ENCODE measurements at places on chromosomes 2 and 18.

- DNase-seq, result no peak
Observed at GRCh38 chr2:52178845-52179244, 1146.9 kb upstream of the NRXN1 start.

DNA sequence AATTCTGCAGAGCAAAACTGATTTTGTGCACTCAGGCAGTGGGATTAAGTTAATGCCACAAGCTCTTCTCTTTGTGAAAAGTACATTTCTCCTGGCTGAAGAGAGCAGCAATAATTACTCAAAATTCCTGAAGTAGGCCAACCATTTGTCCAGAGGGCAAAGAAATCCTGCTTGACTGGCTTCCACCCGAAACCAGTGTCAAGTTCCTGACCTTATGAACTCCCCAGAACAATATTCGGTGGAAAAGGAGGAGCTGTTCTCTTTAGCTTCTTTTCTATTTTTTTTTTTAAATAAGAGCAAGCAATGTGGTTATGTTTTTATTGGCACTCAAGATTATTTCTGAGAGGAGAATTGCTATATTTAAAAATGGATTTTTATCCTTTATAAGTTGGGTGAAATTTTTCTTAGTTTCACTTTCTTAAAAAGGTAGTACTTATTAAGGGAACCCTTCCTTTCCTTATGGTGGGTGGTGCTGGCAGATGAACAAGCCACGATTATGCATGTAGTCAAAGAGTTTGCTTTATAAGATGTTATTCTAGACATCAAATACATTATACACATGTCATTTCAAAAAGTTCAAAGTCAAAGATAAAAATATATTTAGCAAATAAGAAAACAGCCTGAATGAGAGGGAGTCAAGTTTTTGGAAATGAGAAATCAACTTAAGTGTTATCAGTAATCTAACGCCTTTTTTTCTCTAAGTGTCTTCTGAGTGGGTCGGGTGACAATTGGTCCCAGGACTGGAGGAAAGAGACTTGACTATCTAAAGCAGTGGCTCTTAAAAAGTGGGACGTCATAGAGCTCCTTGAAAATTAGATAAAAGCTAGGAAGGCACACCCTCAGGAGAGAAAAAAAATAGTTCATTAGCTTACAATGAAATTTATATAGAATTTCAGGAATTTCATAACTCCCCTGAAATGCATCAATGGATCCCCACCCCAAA is 194.5 kb downstream of the IKZF2 start:
- DNase-seq, result no peak

DNA sequence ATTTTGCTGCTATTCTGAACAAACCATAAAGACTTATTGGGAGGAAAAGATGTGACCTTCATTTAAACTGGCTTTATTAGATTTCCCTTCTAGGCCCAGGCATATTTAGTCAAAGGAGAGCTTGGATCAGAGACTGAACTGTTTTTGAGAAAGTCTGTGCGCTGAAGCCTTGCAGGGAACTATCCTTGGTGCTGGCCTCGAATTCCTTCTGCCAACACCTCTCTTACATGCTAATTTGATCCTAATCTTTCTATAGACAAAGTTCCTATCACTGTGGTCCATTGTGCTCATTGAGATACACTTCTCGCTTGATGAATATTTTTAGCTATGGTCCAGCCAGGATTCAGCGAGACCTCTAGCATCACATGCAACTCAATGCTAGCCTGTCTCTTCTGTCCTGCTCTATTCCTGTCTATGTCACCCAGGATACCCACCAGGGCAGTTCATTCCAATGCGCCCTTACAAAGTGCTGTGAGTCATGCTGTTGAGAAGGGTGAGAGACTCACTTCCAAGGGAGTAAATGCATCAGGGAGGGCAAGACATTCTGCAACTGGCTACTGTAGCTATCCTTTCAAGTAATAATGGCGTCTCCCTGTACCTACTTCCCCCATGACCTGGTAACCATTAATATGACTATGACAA is 356.7 kb upstream of the LYPD1 start:
- no peak for DNase-seq

DNA sequence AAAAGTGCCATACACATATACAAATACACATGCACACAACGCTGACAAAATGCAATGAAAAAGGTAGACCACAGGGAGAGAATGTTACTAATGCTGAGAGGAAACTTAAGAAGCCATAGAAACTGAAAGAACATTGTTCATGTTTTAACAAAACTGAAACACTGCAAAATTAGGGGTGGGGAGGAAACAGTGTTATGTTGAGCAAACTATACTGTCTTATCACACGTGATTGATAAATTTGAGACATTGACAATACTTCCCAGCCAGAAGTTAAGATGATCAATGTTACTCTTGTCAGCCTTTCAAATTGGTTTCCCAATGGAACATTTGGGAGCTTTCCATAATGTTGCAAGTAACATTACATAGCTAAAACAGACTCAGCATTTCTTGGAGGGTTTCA is 165.5 kb downstream of the L3MBTL4 start:
- DNase-seq, result no peak

- no peak for DNase-seq
Observed at GRCh38 chr2:231111987-231112386, 12.9 kb downstream of the HTR2B start.

GRCh38 chr2:86623043-86623493 is 597 bp downstream of the RNF103 start:
- no peak for DNase-seq

- peak; percentile 68 for DNase-seq
Observed at GRCh38 chr18:23943903-23944624, 70.5 kb upstream of the TTC39C start.

DNA sequence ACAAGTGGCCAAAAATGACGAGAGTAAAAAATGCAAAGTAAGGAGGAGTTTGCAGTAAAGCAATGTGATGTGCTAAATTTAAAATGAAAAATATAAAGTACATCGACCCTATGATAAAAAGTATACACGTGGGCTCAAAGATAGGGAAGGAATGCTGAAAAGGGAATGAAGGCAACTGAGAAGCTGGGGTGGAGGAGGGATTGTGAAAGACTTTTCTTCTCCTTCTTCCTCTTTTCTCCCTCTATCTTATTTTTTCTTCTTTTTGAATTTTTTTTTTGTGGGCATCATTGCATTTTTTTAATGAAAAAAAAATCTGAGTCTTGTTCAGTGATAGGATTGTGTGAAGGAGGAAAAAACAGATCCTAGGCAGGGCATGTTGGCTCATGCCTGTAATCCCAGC is 57.6 kb upstream of the STK17B start:
- DNase-seq, result no peak

- DNase-seq, result no peak
Observed at GRCh38 chr2:84827978-84828575, 52.8 kb downstream of the TRABD2A start.

DNA sequence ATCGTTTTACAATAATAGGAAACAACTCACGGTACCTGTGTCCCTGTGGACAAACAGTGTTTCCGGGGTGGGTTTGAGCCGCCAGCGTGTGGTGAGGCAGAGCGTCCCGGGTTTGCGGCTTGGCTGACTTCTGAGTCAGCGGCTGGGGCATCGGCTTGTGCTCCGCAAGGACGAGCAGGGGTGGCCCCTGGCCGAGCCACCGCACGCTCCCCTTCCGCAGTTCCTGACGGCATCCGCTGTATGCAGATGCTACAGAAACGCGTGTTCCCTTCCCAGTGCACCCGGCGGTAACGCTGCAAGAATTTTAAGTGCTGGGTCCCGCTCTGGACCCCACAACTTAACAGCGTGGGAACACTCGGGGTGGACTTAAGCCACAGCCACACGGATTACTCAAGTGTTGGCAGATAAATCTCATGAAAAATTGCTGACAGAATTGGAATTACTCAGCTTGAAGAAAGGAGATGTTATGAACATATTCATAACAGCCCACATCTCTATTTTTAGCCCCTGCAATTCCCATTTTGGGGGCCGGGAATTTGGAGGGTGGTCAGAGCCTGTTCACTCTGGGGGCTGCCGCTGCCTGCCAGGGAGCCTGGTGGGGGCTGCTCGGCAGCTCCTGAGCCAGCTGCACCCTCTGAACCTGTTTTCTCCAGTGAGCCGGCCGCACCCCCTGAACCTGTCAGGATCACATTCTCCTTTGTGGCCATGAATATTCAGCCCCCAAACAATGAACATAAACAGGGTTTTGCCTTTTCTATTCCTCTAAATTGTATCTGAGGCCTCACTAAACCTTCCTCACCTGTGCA is 12.6 kb upstream of the KCNG2 start:
- peak; percentile 9 for DNase-seq

GRCh38 chr2:149451417-149452165 is 121.2 kb downstream of the LYPD6 start:
- DNase-seq, result no peak

All from GM04504 (cell line).